Sciatic nerve (tissue), 2 donors: ENCODE measurements at places on chromosomes 7 and 10.

DNA sequence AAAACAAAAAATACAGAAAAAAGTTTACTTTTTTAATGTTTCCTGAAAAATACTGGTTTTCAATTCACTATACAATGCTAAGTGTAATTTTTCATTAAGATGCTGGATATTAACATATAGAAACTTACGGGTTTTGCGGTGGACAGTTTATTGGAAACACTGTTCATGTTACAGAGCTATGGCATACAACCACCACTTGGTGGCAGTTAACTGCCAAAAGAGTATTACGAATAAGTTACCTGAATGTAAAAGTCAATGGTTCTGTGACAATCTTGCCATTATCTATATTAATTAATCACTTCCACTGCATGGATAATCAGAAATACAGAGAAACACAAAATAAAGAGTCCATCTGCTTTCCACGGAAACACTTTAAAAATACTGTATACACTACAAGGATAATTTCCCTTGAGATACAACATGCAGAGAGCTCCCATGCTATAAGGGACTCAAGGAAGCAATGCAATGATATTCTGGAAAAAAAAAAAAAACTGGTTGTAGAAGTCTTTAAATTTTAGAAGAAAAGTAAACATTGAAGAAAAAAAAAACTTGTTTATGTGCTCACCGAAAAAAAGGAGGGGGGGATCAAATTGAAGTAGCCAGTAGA is 97.0 kb downstream of the TPK1 start:
- DNase-seq = no peak

- no peak for DNase-seq
Observed at GRCh38 chr10:26464632-26465280, 26.6 kb downstream of the APBB1IP start.

- peak; percentile 36 for DNase-seq
Observed at GRCh38 chr10:132810141-132810806, 24.3 kb upstream of the NKX6-2 start.

- no peak for DNase-seq
Observed at GRCh38 chr7:117854186-117854585, 19.1 kb downstream of the CTTNBP2 start.

DNA sequence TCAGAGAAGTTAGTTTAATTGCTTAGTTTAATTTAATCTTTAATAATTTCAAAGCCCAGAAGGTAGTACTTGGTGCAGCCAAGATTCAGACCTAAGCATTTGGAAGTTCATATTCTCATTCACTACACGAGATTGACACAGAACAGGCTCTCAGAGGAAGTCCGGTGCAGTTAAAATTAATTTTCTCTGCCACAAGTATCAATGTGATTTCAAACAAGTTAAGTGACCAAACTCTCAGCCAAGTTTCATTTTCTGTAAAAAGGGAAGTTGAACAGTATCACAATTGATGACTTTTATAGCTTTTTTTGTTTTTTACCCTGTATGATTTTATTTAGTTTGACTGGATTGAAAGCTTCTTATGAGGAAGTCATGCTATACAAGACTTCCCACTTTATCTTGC is 1494.9 kb upstream of the LRRTM3 start:
- no peak for DNase-seq

DNA sequence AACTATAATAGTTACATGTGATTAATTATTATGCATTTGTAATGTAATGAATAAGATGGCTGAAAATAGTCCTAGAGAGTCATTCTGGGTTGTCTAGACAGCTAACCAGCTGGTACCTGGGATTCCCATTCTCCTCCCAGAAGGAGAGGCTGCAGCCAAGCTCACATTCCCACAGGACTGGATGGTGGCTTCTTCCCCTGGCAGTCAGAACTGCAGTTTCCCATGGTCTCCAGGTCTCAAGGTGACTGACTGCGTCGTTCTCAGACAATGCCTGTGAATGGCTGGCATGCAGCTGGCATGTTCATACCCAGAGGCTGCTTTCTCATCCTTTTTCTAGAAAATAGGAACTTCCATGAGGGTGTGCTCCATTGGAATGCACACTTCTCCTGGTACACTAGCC is 21.3 kb downstream of the TAS2R16 start:
- no peak for DNase-seq

- DNase-seq = peak; percentile 71
Observed at GRCh38 chr10:101095550-101096213, 33.9 kb downstream of the KAZALD1 start.

DNA sequence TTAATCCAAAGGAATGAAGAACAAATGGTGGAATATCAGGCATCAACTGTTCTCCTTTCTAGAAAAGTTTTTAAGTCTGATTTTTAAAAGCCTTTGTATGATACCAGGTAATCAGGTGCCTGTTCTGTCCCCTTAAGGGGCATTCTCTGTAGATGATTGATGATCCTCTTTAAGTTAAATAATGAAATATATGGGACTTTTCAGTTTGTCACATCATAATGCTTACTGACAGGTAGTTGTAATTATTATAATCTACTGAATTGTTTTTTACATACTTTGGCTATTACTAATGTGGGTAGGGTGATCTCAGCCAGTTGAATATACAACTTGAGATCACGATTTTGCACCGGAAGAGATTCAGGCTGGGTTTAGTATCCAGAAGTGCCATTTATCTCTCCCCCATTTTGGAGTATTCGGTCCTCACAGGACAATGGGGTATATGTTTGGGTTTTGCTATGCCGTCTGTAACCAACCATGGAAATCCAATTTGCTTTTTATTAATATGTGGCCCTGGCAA is 330.2 kb downstream of the BICC1 start:
- DNase-seq = no peak

DNA sequence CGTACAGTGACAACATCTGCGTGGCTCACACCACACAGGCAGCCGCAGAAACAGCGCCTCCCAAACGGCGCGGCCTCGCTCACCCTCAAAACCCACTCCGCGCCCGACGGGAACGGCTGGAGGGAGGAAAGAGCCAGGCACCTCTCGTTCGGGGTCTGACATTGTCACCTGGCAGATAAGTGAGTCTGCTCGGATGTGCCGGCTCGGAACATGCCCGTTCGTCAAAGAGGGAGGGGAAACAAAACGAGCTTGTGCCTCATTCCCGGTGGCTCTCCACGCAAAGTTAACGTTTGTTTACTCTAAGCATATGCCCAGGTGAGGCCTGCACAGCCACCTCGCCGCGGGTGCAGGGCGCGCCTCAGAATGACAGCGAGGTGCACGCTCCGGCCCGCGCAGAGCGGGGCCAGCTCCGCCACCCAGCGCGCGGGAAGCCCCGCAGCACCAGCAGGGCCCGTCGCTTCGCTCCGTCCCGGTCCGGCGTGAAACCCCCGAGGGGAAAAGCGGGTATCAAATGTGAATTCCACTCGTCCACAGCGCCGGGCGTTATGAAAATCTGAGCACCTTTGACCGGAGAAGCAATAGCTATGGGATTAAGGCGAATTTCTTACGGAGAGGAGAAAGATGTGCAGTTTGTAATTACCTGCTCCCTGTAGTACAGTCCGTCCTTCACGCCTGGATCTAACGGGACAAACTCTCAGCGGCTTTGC is 13.1 kb downstream of the CNPY1 start:
- no peak for DNase-seq

DNA sequence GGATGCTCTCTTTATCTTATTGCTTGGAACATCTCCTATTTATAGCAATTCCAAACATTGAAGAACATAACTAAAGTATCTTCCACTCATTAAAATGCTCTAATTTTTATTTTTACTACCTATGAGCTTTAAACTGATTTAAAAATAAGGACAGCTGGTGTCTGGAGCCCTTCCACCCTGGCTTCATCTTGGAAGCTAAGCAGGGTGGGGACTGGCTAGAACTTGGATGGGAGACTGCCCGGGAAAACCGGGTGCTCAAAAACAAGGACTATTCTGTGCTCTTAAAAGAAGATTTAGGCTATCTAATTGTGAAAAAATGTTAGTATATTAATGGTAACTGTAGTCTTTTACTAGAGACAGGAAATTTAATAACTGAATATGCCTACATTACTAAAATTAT is 69.2 kb downstream of the ARMC3 start:
- no peak for DNase-seq

DNA sequence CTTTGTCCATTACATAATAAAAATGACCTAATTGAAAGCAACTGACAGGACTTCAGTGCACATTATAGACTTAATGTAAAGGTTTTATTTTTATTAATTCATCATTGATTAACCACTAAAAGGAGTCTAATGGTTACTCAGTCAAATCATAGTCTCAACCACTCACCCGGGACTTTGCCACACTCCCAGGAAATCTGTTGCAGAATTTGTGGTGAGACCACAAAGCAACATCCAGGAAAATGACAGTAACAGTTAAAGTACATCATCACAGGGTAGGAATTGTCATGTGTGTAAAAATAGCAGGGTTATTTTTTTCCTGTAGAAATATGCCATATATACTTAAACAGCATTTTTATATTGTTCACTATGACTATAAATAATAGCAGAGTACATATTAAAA is 6.3 kb upstream of the HGF start:
- no peak for DNase-seq

- DNase-seq = no peak
Observed at GRCh38 chr10:68032113-68032512, 43.0 kb downstream of the HERC4 start.

GRCh38 chr7:22252016-22252415 is 104.9 kb downstream of the RAPGEF5 start:
- no peak for DNase-seq

- no peak for DNase-seq
Observed at GRCh38 chr10:13115832-13116803, 16.2 kb downstream of the OPTN start.

DNA sequence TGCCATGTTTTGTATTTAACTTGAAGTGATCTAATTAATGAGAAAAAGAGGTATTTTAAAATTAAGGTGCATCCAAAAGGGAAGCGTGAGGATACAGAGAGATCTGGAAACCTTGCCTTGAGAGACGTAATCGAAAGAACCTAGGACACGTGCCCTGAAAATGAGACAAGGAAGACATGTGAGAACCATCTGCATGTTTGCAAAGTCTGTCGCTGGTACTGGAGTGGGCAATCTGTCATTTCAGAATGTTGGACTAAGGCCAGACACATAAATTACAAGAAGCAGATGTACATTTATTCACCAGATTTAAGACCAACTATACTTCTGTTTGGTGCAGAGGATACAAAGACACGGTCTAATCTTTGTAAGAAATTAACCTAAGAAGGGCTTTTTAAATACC is 9.2 kb downstream of the AGR2 start:
- DNase-seq = no peak

DNA sequence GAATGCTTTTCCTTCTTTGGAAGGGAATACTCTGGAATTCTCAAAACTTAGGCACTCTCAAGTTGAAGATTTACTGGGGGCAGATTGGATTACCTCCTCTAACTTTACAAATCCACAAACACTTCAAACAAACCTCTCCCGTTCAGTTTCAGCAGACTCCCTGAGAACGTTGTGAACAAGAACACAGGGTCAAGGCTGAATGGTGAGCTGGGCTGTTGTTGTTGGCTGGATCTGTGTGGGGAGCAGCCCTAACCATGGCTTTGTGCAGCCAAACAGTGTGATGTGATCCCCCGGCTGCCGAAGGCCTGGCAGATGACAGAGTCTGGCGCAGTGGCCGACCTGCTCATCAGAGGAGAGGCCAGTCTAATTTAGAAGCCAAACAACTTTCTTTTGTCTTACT is 93.1 kb downstream of the BMPER start:
- peak; percentile 66 for DNase-seq

GRCh38 chr10:65501259-65501658 is 1424.6 kb upstream of the LRRTM3 start:
- DNase-seq = no peak

DNA sequence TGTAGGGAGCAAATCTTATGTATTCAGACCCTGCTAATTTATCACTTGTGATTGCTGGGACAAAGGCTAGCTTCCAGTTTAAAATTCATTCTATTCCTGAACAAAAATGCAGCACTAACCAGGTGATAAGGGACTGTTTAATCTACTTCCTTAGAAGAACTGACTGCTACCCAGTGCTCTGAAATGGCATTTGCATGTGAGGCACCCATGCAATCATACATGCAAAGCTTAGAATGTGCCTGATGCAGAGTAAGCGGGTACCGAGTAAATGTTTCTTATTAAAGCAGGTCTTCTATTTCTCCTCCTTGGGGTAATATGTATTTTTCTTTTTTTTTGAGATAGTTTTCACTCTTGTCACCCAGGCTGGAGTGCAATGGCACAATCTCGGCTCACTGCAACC is 54.5 kb downstream of the NEURL1 start:
- DNase-seq = no peak

DNA sequence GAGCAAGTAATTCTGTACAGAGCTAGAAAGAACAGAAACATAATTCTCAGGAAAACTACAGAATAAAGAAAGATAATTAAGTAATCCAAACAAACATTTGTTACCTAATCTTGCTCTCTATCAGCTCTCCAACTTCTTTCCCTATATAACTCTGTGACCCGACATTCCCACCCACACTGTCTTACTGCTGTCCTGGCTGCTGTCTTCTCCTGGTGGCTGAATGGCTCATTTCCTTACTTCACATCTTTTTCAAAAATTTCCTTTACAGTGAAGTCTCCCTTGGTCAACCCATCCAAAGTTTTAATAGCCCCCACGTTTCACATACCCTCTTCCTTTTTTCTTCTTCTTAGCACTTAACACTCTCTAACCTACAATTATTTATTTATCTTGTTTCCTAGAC is 64.0 kb downstream of the HYCC1 start:
- no peak for DNase-seq

DNA sequence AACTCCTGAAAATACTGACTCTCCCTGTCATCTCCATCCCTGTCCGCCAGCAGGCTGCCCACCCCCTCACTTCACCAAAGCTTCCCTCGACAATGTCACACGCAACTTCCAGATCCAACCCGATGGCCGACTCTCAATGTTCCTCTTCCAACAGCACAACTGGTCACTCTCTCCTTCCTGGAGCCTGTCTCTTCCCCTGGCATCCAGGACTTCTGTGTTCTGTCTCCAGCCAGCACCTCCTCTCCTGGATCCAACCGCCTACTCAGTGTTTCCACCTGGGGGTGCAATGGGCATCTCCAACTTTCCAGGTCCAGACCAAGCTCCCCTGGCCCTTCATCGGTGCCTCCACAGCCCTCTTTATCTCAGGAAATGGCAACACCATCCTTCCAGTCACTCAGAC is 8.6 kb downstream of the CPA5 start:
- DNase-seq = no peak

- DNase-seq = no peak
Observed at GRCh38 chr7:127534636-127535035, 50.8 kb downstream of the GCC1 start.

DNA sequence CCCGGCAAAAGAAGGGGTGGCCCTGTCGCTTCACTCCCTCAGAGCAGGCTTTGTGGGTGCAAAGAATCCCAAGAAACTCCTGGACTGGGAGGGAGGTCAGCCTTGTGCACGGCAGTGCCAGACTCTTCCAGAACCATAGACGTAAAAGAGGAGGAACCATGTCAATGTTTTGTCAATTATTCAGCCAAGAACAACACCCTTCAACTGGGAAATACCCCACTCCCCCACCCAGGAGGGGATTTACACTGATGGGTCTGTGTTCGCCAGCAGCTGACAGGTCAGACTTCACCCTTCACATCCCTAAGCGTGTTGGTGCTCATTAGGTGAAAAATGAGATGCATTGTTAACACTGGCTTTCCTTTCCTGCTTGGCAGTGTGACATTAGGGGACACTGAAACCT is 116.8 kb upstream of the BMPER start:
- no peak for DNase-seq

GRCh38 chr10:130227883-130228282 is 91.7 kb downstream of the GLRX3 start:
- no peak for DNase-seq

GRCh38 chr10:22479419-22479818 is 134.1 kb downstream of the SPAG6 start:
- no peak for DNase-seq
